CD4-positive, alpha-beta T cell treated with Interleukin-10 for 1 hour (primary cell): ENCODE measurements at places on chromosomes 4 and X.

- peak; percentile 66 for DNase-seq
Measured at GRCh38 chr4:95165926-95166524, 382.7 kb downstream of the UNC5C start.

DNA sequence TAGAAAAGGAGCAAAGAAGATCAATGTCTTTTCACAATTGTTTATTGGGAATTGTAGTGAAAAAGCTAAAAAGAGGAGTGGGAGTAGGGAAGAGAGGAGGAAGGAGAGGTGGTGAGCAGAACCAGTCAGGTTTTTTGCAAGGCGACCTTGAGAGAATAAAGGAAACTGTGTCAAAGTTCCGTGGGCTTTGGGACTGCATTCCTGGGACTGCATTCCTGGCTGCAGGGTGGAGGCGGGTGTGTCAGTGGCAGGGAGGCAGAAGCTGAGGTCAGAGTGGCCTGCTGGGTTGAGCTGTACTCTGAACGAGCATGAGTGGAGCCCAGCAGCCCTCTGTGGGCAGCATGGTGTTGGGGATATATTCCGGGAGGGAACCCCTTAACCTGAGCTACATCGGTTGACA, 66.8 kb upstream of the UCP1 start:
- DNase-seq: no peak

GRCh38 chr4:172225457-172225856, 412.3 kb downstream of the GALNTL6 start:
- no peak for DNase-seq

- DNase-seq: no peak
Measured at GRCh38 chr4:1592709-1593417, 91.2 kb downstream of the FAM53A start.

GRCh38 chr4:184514121-184514988, 40.0 kb upstream of the IRF2 start:
- no peak for DNase-seq

- peak; percentile 71 for DNase-seq
Measured at GRCh38 chr4:47531241-47531953, 46.3 kb downstream of the ATP10D start.

- DNase-seq: peak; percentile 0
Measured at GRCh38 chr4:89026542-89026941, 30.4 kb downstream of the FAM13A start.

GRCh38 chrX:96713303-96713702, 28.7 kb downstream of the DIAPH2 start:
- no peak for DNase-seq

DNA sequence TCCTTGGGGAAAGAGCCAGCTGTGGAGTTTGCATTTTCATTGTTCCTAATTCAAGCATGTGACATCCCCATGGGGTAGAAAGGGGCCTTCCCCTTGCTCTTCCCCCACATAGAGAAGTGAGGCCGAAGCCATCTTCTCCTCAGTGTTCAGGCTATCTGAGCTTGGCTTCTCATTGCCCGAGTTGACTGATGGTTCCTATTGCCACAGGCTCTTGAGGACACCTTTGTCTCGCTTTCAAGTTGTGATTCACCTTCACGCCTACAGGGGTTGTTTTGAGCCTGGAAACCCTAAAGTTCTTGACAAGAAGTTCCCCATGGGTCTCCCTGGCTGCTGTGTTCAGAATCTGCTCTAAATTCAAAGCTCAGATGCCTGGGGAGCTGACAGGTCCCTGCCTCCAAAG, 25.0 kb downstream of the CCNQ start:
- DNase-seq: no peak

DNA sequence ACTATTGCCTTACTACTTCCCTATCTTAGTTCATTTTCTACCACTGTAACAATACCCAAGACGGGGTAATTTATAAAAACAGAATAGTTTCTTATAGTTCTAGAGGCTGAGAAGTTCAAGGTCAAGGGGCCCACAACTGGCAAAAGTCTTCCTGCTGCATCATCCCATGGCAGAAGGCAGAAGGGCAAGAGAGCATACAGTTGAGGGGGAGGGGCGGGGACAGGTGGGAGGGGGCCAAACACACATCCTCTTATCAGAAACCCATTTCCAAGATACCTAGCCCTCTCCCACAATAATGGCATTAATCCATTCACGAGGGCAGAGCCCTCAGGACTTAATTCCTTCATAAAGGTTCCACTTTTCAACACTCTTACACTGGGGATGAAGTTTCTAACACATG, 690.2 kb downstream of the ADGRL3 start:
- DNase-seq: no peak

DNA sequence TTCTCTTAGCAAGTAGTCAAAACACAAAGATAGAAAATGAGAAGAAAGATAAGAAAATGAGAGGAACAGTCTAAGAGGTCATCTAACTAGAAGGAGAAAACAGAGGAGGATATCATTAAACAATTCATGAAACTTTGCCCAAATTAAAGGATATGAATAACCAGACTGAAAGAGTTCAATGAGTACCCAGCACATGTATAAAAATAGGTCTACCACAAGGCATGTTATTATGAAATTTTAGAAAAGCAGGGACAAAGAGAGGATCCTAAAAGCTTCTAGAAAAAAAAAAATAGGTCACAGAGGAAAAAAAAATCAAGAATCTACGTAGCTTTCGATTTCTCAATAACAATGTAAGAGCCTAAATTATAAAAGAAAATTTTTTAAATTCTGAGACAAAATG, 118.5 kb downstream of the WDFY3 start:
- no peak for DNase-seq

GRCh38 chr4:129998436-129999150, 902.6 kb downstream of the C4orf33 start:
- no peak for DNase-seq

DNA sequence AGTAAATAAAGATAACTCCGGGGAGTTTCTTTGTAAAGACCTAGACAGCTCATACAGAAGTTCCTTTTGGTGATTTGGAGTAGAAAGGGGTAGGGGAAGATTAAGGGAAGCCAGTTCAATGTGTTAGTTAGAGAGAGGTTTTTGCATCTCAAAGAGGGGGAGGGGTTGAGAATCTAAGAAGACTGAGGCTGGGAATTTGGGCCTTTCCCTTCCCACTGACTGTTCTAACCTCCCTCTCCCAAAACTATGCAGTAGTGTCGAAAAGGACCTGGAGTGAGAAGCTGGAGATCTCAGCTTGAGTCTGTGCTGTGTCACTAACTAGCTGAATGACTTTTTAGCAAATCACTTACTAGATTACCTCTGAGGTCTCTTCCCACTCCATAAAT, 55.7 kb upstream of the CCDC160 start:
- no peak for DNase-seq

- peak; percentile 29 for DNase-seq
Measured at GRCh38 chr4:48139691-48140090, 5.6 kb upstream of the TXK start.

GRCh38 chr4:25123236-25123635, 37.0 kb downstream of the SEPSECS start:
- no peak for DNase-seq

DNA sequence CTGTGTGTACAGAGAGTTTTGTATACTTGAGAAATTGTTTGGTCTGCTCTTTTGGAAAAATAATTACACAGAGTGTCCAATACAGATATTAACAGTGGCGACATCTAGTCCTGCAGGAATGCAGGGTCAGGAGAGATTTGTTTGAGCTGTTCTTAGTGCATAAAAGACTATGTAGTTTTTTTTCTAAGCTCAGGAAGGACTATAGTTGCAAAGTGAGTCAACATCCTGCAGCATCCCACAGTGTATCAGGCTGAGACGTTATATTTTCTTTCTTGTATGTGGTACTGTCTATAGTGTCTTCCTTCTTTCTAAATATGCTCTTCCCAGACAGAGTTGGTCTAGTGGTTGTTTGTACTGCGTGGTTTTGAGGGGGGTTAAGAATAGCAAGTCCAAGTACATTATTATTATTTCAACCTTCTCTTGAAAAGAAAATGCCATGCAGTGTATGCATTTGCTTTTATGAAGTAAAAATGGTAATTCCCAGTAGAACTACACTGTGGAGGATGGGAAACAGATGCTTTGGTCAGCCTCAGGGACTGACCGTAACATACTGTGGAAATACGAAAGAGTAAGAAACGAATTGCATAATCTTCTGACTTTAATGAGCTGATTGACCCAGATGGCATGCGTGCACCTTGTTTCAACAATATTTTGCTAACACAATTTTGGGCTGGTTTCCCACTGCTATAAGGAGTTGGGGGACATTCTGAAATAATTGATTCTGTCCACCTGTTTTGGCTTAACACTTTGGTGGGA, 67.4 kb downstream of the DMP1 start:
- DNase-seq: no peak

- DNase-seq: no peak
Measured at GRCh38 chr4:147786031-147786430, 54.1 kb downstream of the ARHGAP10 start.

DNA sequence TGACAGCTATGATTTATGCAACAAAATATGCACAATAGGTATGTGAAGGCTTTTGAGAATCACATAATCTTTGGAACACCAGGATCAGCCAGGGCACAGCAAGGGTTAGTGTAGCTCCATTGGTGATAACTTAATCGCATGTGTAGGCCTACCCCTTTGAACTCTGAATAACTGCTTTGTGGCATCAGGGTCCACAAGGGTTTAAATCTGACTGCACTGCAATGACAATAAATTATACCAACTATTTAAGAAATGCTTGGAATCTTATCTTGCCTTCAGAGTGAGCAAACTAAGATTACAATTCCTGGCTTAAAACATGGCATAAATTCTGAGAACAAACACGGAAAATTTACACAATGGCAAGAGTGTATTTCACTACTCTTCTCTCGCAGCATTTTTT, 245.8 kb downstream of the FBXO8 start:
- DNase-seq: no peak

DNA sequence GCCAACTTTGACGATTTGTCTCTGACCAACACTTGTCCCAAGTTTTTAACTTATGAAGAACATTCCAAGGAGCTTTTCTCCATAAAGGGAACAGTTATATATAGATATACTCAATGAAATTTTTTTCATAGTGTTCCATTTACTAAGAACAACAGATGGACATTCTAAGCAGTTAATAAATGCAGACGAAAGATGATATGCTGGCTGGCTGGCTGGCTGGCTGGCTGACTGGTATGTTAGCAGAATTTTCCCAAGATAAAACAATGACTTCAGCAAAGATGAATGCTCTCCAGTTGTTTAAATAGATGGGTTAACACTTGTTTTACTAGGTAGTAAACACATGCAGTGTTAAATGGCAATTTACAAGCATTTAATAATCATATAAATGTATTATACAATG, 62.2 kb downstream of the SPANXN3 start:
- no peak for DNase-seq

GRCh38 chr4:168486912-168487281, 6.6 kb upstream of the DDX60L start:
- no peak for DNase-seq

DNA sequence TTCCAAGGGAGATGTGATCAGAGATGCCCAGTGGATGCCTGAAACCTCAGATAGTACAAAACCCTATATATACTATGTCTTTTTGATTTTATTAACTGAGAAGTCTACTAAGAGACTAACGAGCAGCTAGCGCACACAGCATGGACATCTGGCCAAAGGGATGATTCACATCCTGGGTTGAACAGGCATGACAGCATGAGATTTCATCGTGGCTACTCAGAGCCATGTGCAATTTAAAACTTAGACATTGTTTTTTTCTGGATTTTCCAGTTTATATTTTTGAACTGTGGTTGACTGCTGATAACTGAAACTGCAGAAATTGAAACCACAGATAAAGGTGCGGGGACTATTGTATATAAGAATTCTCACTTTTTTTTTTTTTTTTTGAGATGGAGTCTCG, 2252.9 kb upstream of the AGA start:
- no peak for DNase-seq

DNA sequence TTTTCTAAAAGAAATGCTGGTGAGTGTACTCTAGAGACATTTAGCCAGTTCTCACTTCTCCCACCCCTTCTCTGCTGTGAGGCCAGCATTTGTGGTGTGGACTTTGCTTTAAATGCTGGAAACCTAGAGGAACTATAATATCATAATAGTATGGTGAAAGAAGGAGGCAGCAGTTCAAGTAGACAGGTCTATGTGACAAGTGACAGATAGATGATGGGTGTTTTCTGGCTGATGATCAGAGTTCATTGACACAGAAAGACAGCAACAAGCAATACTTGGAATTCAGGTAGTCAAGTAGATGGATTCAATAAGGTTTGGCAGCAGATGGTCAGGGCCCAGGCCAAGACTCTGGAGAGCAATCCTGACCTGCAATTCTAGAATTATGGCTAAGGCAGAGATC, 317.5 kb downstream of the PCDH7 start:
- no peak for DNase-seq

- no peak for DNase-seq
Measured at GRCh38 chr4:169925678-169926077, 100.5 kb downstream of the MFAP3L start.

- no peak for DNase-seq
Measured at GRCh38 chrX:140507982-140508305, 3.1 kb upstream of the SOX3 start.

DNA sequence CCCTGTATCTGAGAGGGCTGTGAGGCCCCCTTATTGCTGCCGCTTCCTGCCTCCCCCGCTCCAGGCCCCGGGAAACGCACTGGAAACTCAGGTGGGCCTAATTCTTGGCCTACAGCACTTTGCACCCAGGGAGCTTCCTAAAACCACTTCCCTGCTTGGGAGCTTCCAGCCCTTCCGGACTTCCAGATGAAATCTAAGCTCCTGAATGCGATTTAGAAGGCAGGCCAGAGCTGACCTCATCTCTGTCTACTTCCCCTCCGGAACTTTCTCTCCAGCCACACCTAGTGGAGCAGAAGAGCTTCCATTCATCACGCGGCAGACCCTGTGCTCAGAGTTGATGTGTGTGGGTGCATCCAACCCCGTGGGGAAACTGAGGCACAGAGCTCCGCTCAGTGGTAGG, 84.2 kb downstream of the SORCS2 start:
- DNase-seq: no peak

DNA sequence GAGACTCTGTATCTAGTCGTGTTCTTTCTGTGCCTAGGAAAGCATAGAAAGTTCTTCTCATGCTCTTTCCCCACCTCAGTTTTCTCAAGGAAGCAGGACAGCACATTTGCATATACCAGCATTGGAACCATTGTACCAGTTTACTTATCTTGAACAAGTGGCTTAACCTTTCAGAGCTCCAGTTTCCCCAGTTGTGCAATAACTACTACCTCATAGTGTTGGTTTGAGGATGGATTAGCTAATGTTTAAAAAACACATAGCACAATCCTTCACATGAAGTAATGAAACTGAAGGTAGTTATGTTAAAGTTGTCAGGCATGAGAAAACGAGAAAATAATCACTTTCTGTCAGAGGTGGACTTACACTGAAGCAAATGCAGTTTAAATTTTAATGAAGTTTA, 92.2 kb upstream of the H2AZ1 start:
- no peak for DNase-seq

- DNase-seq: no peak
Measured at GRCh38 chr4:148077581-148077980, 345.7 kb downstream of the ARHGAP10 start.

DNA sequence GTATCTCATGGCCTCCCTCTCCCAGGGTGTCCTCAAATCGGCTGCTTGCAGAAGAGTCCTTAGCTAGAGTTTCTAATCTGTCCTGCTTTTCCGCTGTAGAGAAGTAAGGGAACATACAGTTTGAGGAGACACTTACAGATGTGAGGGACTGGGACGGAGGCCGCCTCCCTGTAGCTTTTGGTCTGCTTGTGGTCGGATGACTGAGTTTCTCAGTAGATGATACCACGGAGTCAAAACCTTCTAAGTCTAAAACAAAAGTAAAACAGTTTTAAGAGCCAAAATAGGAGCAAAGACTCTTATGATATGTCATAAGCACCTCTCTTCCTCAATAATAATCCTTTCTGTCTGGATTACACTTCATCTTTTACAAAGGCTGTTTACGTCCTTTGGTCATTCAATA, 34.5 kb upstream of the MAP3K15 start:
- DNase-seq: no peak
